ENCODE measurements at places on chromosomes 6 and 20.

GRCh38 chr6:85464260-85464644, 14.4 kb downstream of the NT5E start:
- peak; percentile 98 for DNase-seq

- DNase-seq = peak; percentile 5
Measured at GRCh38 chr6:159463119-159463829, 229.8 kb downstream of the SOD2 start.

- DNase-seq = no peak
Measured at GRCh38 chr20:19945732-19946670, 71.2 kb upstream of the NAA20 start.

GRCh38 chr6:751765-752164, 58.8 kb upstream of the EXOC2 start:
- DNase-seq = no peak

DNA sequence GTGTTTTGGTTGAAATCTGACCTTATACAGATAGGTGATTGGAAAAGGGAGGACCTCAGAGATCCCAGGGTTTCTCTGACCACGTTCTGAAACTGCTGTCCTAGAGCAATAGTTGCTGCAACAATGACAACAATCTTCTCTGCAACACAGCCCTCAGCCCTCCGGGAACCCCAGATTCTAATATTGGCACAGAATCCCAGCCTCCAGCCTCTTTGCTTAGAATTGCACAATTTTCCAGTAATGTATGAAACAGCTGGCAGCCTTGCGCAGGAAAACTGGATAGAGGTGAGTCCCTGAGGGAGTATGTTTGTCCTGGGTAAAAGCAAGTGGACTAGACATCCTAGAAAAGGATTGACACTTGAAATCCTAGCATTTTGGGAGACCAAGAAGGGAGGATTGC, 30.4 kb upstream of the PNRC1 start:
- no peak for DNase-seq

DNA sequence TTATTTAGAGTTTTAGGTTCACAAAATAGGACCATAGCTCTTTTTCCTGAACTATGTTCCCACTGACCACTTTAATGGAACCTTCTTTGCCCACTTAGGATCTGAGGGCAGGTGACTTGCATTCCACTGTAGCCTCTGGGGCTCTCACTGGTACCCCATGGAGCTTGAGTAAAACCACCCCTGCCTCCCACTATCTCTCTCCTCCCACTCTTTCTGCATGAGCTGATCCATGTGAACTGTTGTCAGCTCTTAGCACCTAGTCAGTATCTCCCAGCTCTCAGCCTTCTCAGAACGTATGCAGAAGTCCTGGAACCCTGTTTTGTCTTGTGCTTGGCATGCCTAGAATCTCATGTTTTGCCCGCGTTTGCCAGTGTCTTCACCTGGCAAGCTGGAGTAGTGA, 200.6 kb upstream of the SNX9 start:
- DNase-seq = no peak

DNA sequence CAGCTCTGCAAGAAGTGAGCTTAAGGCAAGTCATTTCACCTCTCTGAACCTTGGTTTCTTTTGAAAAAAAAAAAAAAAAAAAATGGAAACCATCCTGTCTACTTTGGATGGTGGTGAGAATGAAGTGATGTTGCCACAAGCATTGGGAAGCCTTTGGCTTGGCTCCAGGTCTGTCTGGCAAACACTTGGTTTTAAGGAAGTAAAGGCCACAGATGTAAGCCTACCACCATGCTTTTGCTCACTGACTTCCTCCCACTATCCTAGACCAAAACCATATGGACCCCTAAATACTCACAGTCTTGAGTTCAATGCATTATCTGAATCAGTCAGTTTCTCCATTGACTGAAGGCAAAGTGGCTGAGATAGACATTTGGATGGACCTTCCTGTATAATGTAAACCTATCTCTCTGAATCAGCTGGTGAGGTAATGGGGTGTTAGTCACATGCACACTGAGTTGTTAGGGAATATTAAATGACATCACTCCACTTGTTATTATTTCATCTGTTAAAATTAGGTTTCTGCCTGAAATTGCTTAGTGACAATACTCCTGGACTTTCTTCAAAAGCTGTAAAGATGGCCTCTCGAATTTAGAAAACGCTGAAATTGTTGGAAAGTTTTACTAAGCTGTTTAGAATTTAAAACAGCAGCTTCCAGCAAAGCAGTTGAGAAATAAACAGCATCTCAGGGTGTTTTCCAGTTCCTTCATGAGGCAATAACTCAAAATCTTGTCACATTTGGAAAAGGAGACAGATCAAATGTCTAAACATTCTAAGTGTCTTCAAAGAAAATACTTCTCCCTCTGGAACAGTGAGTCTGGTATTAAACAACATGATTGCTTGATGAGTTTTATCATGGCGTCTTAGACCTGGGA, 833.5 kb downstream of the DHX35 start:
- DNase-seq = peak; percentile 16

- no peak for DNase-seq
Measured at GRCh38 chr6:114430534-114431124, 87.8 kb upstream of the HS3ST5 start.

- no peak for DNase-seq
Measured at GRCh38 chr6:139760128-139760527, 385.7 kb upstream of the CITED2 start.

DNA sequence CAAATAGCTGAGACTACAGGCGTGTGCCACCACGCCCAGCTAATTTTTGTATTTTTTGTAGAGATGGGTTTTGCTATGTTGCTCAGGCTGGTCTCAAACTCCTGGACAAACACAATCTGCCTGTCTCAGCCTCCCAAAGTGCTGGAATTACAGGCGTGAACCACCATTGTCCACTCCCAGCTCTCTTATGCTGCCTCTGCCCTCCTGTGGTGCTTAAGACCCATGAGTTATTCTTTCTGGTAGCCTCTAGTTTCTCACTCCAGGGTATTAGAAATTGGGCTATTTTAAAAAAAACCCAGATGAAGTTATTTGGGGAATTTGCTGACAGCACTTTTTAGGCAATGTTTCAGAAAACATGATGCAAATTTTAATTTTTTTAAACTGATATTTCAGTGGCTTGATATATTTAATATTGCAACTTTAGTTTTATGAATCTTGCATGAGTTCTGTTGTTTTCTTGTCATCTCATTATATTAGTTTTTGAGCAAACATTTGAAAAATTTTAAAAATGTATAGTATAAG, 114.0 kb upstream of the FOXO3 start:
- no peak for DNase-seq

- DNase-seq = no peak
Measured at GRCh38 chr6:144305567-144305966, 20.4 kb downstream of the UTRN start.

- no peak for DNase-seq
Measured at GRCh38 chr20:60984666-60985065, 267.4 kb upstream of the CDH4 start.

- no peak for DNase-seq
Measured at GRCh38 chr20:62567246-62568044, 74.9 kb upstream of the SLCO4A1 start.

DNA sequence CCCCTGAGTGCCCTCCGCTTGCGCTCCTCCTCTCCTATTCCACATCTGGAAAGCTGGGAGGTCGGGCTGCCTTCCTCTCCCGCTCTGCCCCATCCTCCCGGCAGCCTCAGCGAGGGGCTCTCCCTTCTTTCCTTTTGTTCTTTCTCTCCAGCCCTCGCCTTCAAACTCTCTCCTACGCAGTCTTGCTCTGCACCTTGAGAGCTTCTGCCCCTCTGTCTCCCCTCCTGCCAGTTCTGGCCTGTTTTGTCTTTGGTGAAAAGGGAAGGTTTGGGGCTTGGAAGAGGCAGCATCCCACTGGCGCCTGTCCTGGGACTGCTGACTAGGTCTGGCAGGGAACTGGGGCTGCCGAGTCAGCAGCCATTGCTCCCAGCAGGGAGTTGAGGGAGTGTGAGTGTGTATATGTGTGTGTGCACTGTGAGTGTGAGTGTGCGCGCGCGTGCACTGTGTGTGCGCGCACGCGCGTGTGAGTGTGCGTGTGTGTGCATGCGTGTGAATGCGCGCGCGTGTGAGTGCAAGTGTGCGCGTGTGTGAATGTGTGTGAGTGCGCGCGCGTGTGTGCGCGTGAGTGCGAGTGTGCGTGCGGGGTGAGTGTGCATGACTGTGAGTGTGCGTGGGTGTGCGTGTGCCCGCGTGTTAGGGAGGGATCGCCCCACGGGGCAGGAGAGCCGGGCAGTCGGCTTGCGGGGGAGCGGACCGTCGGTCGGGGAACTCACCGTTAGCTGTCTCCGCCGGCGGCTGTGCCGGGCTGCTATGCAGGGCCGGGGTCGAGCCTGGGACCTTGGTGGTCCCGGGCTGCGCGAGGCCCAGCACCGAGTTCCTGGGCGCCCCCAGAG, 523 bp downstream of the CPXM1 start:
- no peak for DNase-seq

DNA sequence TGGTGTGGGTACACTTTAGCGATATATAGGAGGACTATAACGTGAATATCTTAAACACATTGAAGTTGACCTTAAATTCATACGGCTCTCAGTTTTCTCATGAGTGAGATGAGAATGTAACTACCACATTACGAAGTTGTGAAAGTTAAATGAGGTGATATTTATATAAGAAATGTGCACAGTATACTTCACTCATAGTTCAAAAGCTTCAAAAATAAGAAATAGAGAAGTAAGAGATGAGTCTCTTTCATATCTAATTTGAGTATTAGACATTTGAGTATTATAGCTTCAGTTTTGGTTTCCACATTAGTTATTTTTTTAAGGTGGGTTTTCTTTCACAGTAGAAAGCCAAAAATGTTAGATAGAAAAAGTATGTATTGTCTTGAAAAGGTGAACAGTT, 183.3 kb downstream of the NKAIN2 start:
- no peak for DNase-seq

- DNase-seq = peak; percentile 94
Measured at GRCh38 chr20:46959081-46959692, 64.5 kb downstream of the EYA2 start.

GRCh38 chr6:164283574-164283973, 869.1 kb downstream of the QKI start:
- DNase-seq = no peak

- no peak for DNase-seq
Measured at GRCh38 chr6:134058622-134059366, 6.4 kb upstream of the SLC2A12 start.

- no peak for DNase-seq
Measured at GRCh38 chr20:50315586-50316551, 125.2 kb downstream of the CEBPB start.

Measured in brain microvascular endothelial cell (primary cell).